ENCODE measurements at places on chromosomes 2 and 18.

- DNase-seq: no peak
These were observed 122.8 kb downstream of the LYPD1 start for GRCh38 chr2:132547090-132547687.

DNA sequence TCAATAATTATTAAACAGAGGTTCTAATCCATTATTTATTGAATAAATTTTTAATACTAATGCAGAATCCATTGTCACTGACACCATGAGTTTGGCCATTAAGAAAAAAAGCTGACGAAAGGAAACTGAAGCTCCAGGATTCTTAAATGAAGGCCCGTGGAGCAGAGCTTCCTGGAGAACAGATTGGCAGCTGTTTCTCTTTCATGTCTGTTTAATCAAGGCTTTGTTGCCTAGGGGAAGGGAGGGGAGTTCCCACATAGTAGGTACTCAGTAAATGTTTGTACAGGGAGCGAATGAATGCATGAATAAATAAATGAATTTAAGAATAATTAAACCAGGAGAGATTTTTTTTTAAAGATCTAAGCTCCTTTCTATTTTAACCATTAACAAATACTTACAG is 315.1 kb upstream of the KLHL29 start:
- DNase-seq: no peak

DNA sequence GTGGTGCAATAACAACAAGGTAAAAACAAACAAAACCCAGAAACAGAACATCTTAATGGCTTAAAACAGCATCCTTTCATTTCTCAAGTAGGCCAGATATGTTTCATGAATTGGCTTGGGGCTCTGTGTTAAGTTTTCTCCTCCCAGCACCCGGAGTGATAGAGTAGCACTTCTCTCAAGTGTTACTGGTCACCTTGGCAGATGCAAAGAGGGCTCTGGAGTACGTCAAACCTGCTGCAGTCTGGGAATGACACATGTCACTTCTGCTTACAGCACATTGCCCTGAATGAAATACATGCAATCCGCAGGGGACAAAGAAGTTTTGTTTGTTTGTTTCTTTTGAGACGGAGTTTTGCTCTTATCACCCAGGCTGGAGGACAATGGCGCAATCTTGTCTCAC is 639.3 kb downstream of the CNTNAP5 start:
- DNase-seq: no peak

- no peak for DNase-seq
These were observed 114.1 kb upstream of the OTOS start for GRCh38 chr2:240254337-240255164.

DNA sequence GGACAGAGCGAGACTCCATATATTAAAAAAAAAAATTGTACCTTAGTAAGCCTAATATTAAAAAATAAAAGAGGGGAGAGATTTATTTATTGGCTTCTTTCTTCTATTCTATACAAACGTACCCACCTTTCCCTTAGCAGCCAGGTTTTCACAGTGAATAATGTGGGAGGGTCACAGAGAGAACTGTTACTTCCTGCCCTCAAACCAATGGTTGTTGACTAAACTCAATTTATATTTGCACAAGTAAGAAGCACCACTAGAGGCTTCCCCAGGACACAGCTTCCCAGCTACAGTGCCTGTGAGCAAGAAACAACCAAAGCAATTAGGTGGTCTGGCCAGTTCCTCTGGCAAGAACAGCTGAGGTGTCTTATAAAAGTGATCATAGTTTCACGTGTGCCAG is 28.9 kb upstream of the GALR1 start:
- DNase-seq: no peak

- no peak for DNase-seq
These were observed 158.9 kb downstream of the MSH2 start for GRCh38 chr2:47561906-47562305.

DNA sequence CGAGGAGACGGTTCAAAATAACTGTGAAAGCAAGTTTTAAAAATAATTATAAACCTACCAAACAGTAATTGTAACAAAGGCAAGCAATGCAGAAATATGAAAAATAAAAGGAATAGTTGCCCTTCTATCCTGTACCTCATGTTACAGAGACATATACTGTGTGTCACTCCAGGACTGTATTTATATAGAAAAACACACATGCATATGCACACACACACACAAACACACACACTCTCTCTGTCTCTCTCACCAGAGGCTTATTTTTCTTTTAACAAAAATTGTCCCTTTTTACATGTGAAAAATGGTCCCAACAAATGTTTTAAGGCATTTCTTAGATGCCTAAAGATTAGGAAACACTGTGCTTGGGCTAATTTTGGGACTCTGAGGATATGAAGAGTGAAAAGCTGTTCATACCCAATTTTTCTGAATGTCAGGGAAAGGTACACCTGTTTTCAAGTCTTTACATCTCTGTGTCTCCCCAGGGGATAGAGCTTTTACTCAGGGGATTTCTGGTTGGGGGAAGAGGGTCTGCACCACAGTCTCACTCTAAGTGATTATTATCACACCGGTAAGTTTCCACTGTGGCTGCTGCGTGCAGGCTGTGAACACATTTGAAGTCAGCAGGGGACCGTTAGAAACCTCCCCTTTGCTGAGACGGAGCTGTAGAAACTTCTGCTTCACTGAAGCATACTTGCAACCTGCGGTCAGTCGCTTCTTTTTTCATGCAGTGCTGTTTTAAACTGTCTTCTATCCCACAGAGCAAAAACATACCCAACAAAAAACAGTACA is 51.4 kb upstream of the SPAG16 start:
- peak; percentile 7 for DNase-seq

- DNase-seq: no peak
These were observed 63.9 kb downstream of the ZEB2 start for GRCh38 chr2:144455987-144456386.

DNA sequence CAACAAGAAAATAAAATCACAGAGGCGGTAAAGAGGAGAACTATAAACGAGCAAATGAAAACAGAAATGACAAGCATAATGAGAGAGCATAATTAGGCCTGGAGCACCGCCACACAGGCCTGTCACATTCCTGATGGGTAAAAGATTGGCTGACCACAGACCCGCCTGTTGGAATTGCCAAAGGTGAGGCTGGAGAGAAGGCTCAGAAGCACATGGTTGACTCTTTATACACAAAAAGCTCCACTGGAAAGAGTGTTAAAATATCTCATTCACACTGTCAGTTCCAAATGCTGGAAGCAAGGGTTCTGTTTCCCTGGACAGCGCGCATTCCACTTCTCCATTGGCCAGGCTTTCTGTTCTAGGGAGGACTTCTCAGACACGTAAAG is 5.9 kb upstream of the LGALSL start:
- no peak for DNase-seq

DNA sequence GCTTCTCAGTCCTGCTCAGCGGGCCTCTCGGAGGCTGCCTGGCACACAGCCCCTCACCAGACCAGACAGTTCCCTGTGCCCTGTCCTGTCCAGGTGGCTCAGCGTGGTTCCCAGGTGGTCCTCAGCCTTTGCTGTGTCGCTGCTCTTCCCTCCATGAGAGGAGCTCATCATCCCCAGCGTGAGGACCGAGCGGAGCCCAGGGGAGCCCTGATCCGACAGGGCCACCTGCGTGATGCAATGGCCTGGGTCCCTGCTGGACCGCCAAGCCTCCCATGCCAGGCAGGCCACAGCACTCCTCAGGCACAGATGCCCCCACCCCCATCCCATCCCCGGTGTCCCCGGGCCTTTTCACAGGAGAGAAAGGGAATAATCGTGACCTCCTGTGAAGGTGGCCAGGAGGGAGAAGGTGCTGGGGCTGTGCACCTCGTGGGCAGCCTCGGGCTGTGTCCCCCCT is 4.3 kb downstream of the GPC1 start:
- no peak for DNase-seq

DNA sequence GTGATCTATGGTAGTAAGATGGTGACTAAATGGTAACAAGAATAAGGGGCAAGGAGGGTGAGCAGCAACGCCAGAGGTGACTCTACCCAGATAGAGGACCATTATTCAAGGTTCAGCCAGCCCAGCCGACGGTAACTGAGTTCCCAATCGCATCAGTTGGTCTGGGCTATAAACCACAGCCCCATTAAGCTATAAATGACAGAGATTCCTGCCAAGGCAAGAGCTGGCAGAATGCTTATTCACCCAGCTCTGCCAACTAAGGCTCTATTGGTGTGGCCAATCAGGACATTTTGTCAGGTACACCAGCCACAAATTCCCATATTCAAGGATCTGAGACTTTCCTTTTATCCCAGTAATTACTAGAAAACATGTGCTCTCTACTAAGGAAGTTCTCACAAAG is 3.6 kb downstream of the CHN1 start:
- no peak for DNase-seq

DNA sequence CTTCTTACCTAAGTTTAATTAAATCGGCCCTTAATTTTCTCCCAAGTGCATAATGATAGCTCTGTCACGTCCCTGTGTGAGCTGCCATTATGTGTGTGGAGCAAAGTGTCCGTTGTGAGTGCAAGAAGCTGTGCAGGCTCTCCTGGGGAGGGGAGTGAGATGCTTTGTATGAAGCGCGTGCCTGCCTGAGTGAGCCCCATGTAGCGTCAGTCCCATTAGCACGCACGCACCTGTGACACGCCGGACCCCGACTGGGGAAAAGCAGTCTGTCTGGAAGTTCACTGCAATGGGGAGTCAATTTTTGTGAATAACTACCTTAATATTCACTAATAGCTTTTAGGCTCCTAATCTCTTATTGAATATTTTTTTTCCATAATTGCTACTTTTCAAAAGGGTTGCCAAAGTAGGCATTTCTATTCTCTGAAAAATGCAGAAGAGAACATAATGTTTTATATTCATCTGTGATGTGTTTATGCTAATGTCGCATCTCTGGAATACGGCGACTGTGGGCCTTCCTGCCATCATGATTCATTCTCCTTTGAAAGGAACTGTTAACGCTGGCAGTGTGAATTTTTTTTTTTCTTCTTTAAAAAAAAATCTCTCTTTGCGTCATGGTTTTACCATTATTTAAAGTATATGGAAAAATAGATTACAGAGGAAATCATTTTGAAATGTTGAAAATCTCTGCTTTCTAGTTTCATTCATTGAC is 157.7 kb downstream of the COL4A4 start:
- DNase-seq: no peak

DNA sequence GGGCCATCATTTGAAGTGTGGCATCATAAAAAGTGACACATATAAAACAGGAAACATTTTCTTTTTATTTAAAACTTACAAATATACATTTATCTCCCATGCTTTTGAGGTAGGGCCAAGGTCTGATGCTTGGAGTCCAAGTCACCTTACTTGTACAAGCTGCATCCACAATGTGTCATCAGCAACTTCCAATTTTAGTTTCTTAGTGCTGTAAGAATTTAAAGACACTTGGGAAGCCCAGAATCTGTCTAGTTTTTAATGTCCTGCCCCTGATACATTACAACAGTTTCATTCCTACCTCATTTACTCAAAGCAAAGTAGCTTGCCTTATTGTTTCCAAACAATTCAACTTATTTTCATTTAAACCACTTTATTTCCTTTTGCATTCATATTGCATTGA is 297.7 kb downstream of the MTX2 start:
- DNase-seq: no peak

GRCh38 chr2:109373791-109374547 is 239.8 kb downstream of the SEPTIN10 start:
- no peak for DNase-seq

DNA sequence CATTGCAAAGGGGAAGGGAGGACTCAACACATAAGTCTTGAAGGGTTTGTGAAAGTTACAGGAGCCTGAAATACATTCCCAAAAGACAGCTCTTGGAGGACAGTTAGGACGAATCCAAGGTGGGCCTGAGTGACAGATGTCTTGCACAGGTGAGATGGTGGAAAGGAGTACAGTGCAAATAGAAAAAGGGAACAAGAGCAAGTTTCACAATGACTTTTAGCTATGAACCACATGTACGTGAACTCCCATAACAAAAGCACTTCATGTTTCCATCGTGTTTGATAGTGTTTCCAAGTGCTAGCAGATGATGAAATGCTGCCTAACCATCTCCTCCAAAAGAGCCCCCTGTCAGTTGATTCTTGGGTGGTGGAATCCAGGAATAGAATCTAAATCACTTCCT is 1.8 kb downstream of the IL18RAP start:
- no peak for DNase-seq

DNA sequence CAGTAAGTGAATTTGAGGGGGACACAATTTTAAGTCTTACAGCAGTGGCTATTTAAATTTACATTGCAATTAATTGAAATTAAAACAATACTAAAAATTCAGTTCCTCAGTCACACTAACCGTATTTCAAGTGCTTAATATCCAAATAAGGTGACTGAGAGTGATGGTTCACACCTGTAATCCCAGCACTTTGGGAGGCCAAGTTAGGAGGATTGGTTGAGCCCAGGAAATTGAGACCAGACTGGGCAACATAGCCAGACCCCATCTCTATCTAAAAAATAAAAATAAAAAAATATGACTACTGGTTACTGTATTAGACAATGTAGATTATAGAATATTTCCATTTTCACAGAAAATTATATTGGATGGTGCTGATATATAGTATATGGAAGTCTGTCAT is 79.0 kb downstream of the BMPR2 start:
- DNase-seq: no peak

DNA sequence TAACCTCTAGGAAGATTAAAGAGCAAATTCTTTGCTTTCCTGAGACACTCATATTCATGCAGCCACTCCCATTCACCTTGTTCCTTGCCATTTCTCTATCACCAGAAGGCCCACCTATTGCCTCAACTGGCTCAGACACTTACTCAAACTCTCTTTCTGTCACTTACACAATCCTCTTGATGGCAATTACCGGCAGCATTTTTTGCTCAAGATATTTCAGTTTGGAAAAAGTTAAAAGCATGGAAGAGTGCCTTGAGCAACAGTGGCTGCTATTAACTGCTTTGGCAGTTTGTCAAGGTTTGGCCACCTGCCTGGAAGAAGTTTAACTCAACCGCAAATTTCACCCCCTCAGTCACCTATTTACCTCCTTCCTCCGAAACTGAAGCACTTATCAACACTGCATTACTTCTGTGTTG is 1104.0 kb upstream of the PIK3C3 start:
- DNase-seq: no peak

DNA sequence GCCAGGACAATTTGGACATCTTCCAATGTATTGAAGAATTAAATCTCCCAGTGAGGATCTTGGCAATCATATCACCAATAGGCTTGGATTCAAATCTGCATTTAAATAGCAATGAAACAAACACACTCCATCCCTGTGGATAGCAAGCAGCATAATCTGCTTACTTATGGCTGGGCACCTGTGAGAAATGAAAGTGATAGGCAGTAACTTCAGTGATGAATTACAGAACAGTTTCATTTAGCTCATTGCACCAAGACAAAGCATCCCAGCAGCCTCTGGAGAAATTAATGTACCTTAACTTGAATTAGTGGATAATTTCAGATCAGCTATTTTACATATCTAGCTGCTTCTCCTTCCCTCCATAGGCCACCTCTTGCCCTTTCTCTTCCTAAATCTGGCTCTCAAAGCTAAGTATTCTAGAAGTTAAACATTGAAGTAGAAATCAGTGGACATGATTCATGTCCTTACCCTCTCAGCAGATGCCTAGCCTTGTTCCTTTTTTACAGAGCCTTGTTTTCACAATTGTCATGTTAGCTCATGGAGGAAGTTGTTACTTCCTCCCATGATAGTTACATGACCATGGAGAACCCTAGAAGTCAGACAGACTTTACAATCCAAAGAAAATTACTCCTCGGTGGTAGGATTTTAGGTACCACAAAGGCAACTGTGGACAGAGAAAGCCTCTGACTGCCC is 88.5 kb upstream of the TACR1 start:
- DNase-seq: no peak

GRCh38 chr2:207149249-207150213 is 16.2 kb downstream of the KLF7 start:
- no peak for DNase-seq
